ENCODE measurements at places on chromosomes 2 and 18.

GRCh38 chr2:112152476-112153178 is 14.4 kb downstream of the FBLN7 start:
- DNase-seq, result no peak

DNA sequence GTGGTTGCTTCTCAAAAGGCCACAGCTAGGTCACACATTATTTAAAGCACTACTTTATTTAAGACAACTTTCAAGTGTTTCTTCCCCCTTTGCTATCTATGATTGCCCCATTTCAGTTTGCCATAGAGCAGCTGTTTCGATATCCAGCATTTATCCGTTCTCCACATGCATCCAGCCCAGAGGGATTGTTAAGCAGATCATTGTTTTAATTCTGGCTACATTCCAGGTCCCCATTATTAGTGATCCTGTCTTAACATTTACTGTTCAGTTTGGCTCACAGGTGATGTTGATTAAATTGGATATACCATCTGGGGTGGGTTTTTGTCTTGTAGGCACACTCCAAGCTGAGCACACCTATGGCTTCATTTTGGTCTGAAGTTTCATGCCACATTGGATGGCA is 638.7 kb downstream of the ZEB2 start:
- DNase-seq, result no peak

GRCh38 chr2:234955091-234955591 is 3.3 kb downstream of the SH3BP4 start:
- no peak for DNase-seq

DNA sequence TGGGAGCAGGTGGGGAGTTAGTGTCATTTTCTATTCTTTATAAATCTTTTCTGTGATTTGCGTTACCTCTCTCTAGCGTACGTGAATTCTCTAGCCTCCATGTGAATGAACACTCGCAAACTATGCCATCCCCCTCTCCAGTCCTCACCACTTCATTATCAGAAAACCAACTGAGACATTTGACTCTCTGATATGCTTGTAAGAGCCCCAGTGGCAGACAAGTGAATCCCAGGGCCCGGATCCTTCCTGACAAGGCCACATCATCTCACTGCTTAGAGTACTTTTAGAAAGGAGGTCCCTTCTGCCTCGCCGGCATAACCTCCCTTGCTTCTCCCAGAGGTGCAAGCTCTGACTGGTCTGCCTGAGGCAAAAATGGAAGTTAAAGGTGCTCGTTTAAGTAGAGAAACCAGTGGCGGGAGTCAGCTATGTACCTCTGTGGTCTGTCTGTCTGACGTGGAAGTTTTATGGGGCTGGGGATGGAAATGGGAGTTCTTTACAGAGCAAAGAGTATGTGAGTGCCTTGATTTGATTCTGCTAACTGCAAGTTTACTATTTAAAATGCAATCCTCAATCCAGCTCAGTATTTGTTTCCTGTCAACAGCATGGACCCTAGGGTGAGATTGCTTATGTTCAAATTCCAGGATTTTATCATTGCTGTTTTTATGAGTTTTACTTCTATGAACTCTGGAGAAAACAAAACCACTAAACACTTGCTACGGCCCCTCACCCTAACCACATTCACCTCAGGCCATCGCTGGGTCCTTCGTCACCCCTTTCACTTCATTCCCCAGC is 114.9 kb upstream of the MSTN start:
- no peak for DNase-seq

GRCh38 chr2:128332091-128332634 is 13.5 kb upstream of the HS6ST1 start:
- no peak for DNase-seq

- no peak for DNase-seq
Observed at GRCh38 chr2:128941751-128942150, 623.1 kb upstream of the HS6ST1 start.

- DNase-seq, result no peak
Observed at GRCh38 chr2:69641471-69641870, 2.1 kb downstream of the AAK1 start.

- DNase-seq, result peak; percentile 47
Observed at GRCh38 chr2:228039752-228040534, 141.5 kb downstream of the SPHKAP start.

DNA sequence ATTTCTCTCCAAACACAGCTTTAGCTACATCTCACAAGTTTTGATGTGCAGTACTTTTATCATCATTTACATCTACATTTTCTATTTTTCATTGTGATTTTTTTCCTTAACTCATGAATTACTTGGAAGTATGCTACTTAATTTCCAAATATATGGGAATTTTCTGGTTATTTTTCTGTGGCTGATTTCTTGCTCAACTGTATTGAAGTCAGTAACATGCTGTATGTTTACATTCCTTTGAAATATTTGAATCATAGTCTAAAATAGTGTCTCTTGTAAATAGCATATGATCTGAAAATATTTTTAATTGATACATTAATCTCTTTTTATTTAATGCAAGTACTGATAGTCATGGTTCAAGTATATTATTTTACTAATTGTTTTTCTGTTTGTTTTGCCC is 26.0 kb upstream of the GALNT5 start:
- DNase-seq, result no peak
